ENCODE measurements at places on chromosomes 1 and 21.

GRCh38 chr1:71339238-71339637 is 258.4 kb upstream of the ZRANB2 start:
- DNase-seq, result no peak

GRCh38 chr1:90505806-90506205 is 211.3 kb downstream of the BARHL2 start:
- DNase-seq, result no peak

DNA sequence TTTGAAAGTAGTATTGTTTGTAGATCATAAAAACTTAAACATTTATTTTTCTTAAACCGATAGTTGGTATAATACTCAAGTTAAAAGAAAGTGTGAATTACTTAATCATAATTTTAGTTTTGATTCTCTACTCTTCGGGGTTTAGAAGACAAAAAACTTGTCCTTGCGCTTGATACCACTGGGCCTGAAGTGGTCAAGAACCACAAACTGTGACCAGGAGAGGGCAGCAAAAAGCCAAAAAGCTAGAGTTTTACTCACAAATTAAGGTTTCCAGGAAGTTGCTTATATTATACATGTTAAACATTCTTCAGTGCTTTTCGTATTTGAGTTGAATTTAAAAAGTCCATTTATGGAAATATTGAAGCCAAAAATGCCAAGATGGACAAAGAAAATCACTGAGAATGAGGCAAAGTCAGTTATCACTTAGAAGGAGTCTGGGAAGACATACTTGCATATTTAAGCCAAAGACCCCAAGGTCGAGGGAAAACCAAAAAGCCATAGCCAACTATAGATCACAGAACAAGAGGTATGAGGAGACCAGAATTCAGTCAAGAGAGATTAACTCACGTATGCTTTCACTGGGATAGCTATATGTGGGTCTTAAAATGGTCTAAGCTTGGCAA is 34.2 kb downstream of the EFCAB7 start:
- no peak for DNase-seq

GRCh38 chr1:78003070-78003746 is 1.5 kb upstream of the DNAJB4 start:
- DNase-seq, result no peak

- DNase-seq, result no peak
These were observed at the start of gene AK5 for GRCh38 chr1:77281491-77282186. Gene AK5, plus strand, starts transcription at chr1:77282019. Its CDS starts 295 bp downstream, at chr1:77282314.

GRCh38 chr1:151713044-151713443 is 3.6 kb downstream of the CELF3 start:
- no peak for DNase-seq

DNA sequence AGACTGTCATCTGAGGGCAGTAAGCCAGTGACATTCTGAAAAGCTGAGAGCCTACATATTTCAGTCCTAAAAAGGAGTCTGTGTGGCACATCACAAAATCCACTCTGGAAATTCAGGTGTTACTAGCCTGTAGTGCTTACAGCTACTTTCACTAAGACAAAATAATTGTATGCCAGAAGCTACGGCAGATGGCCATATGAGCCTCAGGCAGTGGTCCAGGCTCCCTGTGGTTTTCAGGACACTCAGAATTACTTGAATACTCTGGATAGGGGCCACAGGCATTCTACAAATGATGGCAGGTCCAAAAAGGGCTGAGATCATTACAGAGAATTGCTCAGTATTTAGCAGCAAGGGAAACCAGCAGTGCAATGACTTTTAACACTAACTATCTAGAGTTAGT is 527.1 kb downstream of the MRPL39 start:
- no peak for DNase-seq

DNA sequence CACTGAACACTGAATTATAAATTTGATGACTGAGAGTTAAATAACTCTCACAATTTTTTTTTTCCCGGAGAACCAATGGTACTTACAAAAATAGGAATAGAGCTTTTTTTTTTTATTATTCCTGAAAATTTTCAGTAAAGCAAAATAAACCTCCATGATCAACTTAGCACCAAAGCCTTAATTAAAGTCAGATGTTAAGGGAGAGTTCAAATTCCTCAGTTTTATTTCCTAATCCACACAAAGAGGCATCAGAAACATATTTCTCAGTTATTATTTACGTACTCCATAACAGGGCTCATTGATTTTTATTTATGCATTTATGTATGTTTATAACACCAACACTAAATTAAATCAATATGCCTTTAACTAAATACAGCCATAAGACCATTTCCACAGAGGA is 55.5 kb downstream of the PLPPR5 start:
- DNase-seq, result no peak

DNA sequence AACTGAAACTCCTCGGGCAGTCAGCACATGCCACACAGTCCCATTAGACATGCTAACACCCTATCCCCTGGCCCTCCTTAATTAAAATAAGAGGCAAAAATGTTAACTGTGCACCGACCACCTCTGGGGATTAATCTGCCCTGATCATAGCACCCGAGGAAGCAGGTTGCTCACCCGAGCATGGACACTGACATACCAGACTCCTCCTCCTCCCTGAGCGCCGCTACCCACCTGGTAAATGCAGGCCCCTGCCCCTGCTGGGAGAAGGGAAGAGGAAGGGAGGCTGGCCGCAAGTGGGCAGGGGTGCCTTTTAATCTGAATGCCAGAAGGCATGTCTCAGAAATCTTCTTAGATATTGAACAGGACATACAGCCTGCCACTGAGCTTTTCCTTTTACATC is 360.9 kb downstream of the RRAGC start:
- no peak for DNase-seq

- no peak for DNase-seq
These were observed 54.7 kb upstream of the F3 start for GRCh38 chr1:94596260-94596659.

DNA sequence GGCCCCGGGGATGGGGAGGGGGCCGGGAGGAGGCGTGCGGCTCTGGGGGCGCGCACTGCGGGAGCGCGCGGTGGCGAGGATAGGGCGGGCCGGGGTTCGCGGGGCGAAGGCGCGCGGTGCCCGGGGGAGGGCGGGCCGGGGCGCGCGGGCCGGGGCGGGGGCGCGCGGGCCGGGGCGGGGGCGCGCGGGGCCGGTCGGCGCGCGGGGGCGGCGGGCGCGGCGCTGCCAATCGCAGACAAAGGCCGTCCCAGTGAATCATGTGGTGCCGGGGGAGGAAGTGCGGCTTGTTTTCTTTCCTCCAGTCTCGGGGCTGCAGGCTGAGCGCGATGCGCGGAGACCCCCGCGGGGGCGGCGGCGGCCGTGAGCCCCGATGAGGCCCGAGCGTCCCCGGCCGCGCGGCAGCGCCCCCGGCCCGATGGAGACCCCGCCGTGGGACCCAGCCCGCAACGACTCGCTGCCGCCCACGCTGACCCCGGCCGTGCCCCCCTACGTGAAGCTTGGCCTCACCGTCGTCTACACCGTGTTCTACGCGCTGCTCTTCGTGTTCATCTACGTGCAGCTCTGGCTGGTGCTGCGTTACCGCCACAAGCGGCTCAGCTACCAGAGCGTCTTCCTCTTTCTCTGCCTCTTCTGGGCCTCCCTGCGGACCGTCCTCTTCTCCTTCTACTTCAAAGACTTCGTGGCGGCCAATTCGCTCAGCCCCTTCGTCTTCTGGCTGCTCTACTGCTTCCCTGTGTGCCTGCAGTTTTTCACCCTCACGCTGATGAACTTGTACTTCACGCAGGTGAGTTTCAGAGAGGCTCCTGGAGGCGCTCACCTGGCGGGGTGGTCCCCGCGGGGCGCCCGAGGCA is at the start of gene GPR137B:
Gene GPR137B (plus strand): TSS at position 287 of the 851 bp plus-strand sequence. CDS start 84 bp downstream, at position 371.
- DNase-seq, result peak; percentile 69

DNA sequence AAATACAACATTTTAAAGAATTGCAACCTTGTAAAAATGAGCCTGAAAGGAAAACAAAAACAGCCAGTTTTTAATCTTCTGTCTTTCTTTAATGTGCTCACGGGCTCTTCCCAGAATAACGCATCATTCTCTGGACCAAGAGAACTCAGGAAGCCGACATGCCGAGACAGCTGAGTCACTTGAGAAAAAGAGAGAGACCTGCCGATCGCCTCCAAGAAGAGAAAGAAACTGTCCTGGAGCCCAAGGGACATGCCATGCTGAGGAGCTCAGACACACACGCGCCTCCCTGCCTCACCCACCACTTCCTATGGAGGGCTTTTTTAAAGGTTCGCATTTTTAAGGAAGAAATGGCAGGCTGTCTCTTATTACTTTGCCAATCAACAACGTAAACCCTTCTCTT is 176.4 kb downstream of the ZNF281 start:
- DNase-seq, result no peak

GRCh38 chr1:145711213-145711651 is 4.1 kb upstream of the PDZK1 start:
- no peak for DNase-seq

GRCh38 chr1:22597996-22598395 is 34.7 kb downstream of the EPHA8 start:
- DNase-seq, result no peak

All from GM18507 (cell line).